ENCODE measurements at places on chromosomes 2 and 18. TPM values are rescaled to one million over a fixed set of nuclear protein-coding genes. Genes with fewer than 3 reads are reported as not detected.

CTIF gene
- 47.5 TPM for total RNA-seq

LRRC30 gene
- not detected for total RNA-seq

C2orf80 gene
- total RNA-seq: not detected

DSG4 gene
- total RNA-seq: not detected

MBOAT2 gene
- total RNA-seq: 65.9 TPM

IL36G gene
- not detected for total RNA-seq
